ENCODE measurements at places on chromosomes 2 and 18.

DNA sequence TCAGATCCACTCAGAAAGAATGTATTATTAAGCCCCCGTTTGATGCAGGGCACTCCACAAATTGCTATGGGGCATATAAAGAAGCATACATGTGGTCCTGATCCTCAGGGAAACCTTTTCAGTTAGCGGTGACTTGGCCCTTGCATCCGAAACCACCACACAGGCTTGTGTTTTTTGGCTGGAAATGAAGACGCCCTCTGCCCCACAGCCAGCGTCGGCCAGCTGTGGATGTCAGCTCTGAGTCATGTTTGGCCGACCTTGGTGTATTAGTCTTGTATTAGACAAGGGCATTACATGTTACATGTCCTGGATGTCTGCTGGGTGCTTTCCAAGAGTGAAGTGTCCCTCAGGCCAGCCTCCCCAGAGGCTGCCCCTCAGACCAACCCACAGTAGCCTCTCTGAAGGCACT lies 107.6 kb upstream of the MAP3K20 start:
- DNase-seq, result peak; percentile 42

DNA sequence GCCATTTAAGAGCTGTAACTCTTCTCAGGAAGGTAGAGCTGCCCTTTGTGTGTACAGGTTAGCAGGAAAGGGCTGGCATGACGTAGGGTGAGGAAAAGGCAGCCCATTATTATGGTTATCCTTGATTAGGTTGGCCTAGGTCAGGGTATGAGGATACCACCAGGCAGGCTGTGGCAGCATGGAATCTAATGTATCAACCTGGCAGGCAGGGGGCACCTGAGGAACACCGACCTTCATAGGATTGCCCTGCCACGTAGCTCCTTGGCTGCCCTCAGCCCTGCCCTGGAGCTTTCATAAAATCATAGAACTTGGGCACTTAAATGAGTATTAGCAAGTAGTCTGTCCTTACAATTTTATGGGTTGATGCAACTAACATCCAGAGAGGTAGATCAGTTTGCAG lies 261.6 kb downstream of the LTBP1 start:
- no peak for DNase-seq

DNA sequence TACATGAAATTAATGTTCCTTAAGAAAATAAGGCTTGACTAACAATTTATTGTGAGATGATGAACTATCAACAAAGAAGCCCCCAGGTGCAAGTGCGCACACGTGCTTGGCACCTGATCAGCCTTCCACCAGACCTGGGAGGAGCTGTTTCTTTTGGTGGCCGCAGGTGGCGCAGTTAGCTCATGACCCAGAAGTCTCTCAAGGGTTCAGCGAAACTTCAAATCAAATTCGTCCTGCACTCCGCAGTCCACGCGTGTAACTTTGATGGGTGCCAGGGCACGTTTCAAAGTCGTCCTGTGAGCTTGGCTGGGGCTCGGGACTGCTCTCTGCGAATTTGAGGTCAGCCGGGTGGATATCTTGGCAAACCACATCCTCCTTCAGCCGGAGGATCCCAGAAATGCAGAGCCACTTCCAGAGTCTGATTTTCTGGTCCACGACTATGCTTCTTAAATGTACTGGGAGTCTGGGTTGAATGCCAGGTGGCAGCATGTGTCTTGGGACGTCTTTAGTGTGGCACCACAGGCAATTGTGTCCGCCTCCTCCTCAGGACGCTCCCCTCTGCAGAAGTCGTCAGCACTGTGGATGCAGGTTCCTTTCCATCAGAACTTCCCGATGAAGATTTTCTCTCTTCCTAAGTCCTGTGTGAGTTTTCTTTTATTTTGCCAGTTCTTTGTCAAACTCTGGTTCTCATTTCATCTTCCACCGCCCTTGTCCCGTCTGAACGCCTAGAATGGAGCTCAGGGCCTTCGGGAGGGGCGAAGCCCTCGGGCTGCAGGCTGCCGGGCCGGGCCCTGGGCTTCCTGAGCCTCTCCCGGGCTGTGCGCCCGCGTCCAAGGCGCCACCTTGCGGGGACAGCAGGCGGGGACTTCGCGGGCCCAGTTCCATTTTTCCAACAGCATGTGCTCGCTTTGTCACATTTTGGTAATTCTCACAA lies 61.3 kb upstream of the RAPGEF4 start:
- peak; percentile 45 for DNase-seq

DNA sequence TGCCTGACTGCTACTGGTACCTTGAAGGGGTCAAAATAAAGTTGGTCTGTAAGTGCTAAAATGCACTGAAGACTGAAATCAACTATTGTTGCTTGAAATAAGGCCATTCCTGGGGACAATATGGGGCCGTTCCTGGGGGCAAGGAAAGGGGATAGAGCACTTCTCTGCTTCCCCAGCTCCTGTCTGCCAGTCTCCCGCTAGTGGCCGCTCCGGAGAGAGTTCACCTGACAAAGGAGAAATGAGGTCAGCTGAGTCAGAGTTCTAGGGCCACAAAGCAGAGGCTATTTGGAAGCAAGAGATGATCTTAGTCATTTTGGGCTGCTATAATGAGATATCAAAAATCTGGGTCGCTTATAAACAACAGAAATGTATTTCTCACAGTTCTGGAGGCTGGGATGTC lies 345.9 kb downstream of the TSN start:
- no peak for DNase-seq

DNA sequence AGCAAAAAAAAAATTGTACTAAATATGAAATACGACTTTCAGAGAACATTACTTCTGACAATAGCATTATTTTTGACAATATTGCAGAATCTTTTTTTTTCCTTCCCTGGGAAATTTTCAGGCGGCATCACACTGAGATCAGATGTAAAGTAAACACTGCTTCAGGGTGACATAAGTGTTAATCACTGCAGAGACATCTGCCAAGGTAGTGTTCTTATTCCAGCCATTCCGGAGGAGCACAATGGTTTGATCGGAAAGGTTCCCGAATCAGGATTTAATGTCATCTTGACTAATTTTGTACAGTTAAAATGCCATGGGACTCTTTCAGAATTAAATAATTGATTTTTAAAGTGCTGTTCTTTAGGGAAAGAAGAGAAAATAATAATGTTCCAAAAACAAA lies 56.7 kb upstream of the ZNF236 start:
- DNase-seq, result no peak

Data from fibroblast of skin of abdomen (primary cell).